ENCODE measurements at places on chromosomes 4 and X.
A peak's percentile ranks its signal among the peaks of the same experiment; 100 is the strongest.

GRCh38 chr4:72767618-72768302 lies 198.7 kb upstream of the ADAMTS3 start:
- peak; percentile 11 for DNase-seq

GRCh38 chrX:27715610-27716009 lies 92.2 kb upstream of the MAGEB10 start:
- no peak for DNase-seq

- DNase-seq, result no peak
Measured at GRCh38 chrX:11190745-11191510, 79.8 kb downstream of the HCCS start.

- DNase-seq, result no peak
Measured at GRCh38 chr4:37241647-37242046, 2.9 kb upstream of the NWD2 start.

GRCh38 chr4:57403591-57403990 lies 293.4 kb upstream of the IGFBP7 start:
- DNase-seq, result no peak

DNA sequence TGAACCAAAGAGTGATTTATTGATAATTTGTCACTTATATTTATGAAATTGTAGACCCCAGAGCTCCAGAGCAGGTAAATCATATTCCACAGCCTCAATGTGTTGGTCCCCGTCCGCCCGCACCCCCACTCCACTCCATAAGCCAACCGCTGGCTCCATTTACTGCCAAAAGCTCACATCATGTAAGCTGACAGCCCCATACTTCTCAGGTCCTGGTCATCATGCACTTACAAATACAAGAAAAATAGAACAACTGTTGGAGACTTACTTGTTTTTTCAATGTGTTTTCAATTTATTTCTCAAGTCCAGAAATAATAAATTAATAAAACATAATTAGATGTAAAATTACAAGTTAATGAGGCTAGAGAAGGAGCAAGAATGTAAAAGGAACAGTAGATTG lies 235.7 kb upstream of the HAND2 start:
- DNase-seq, result no peak

DNA sequence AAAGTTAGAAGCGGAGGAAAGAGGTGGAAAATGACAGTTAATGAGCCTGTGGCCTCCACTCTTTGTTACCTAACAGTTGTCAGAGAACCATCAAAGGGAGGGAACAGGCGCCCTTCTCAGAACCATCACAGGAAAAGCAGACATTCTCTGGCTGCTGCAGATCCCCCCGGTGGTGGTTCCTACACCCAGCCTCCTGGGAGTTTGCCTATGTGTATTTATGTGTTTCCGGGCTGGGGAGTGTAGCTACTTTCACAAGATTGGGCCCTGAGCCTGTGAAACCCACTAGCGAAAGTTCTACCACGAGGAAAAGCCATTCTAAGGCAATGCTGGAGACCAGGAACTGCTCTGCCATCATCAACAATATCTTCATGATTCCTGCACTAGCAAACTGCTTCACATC lies 52.7 kb upstream of the BCOR start:
- no peak for DNase-seq

DNA sequence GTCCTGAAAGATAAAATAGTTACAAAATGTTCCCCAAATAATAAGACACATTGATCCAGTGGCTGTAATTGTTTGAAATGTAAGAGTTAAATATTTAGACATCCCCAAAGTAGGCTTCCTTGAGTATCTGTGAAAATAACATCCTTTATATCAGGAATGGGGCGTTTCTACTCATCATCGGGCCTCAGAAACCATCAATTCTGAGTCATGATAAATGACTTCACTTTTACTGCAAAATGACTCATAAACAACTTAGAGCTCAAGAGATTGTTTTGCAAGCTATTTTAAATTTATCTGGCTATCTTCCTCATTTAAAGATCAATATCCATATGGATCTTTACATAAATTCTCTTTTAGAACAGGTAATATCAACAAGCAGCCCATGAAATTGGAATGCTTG lies 369.4 kb upstream of the CNKSR2 start:
- no peak for DNase-seq

GRCh38 chr4:177371461-177371860 lies 61.8 kb downstream of the NEIL3 start:
- no peak for DNase-seq

DNA sequence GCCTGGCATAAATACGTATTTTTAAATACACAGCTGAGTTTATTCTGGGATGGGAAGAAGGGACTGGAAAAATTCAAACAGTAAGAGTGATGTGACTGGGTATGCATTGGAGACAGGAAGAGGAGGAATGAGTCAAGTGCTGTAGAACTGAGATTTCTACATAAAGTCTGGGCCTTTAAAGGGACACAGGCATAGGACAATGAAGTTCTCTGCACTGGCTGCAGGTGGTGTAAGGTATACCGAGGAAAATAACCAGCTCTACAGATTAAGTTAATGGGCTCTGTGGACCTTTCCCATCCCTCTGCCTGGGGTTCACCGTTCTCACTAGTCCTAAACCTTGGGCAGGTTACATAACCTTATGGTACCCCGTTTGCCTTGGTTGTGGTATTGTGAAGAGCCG lies 68.7 kb downstream of the DHX15 start:
- DNase-seq, result no peak

DNA sequence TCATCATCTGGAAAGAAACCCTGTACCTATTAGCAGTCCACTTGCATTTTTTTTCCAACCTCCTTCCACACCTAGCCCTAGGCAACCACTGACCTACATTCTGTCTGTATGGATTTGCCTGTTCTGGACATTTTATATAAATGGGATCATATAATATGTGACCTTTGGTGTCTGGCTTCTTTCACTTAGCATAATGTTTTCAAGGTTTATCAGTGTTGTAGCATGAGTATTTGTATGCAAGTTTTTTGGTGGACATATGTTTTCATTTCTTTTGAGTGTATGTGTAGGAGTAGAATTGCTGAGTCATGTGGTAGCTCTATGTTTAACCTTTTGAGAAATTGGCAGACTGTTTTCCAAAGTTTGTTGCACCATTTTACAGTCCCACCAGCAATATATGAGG lies 198.6 kb downstream of the CEP135 start:
- DNase-seq, result no peak

GRCh38 chr4:156493858-156494257 lies 477.7 kb downstream of the PDGFC start:
- DNase-seq, result no peak

DNA sequence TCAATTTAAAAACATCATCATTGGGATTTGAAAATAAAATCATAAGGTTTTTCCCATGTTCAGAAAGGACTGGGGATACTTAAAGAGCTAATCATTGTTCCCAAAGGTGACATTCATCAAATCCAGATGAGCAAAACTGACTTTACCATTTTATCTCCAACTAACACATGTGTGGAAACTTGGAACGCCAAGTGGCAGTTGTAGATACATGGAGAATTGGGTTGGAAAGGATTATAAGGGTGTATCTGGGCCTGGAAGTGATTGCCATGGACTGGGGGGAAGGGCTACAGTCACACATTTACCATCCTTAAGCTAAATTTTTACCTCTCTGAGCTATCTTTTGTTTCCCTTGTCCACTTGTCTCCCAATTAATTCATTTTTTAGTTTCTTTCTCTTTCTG lies 203.4 kb downstream of the SLC39A8 start:
- DNase-seq, result no peak

DNA sequence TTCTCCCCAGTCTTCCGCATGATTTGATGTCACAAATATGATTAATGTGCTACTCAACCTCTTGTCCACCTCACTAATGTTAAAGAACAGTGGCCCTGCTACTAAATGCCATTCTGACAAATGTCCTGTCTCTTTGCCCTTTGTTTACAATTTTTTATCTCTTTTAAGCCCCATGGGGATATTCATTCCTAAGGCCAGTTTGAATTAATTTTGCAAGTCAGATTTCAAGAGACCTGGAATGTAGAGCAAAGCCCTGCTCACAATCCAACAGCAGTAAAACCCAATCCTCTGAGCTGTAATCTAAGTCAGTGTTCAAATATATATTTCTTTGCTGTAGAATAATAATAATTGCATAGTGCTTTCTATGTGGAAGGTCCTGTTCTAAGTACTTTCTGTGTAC lies 81.2 kb downstream of the LDB2 start:
- no peak for DNase-seq

DNA sequence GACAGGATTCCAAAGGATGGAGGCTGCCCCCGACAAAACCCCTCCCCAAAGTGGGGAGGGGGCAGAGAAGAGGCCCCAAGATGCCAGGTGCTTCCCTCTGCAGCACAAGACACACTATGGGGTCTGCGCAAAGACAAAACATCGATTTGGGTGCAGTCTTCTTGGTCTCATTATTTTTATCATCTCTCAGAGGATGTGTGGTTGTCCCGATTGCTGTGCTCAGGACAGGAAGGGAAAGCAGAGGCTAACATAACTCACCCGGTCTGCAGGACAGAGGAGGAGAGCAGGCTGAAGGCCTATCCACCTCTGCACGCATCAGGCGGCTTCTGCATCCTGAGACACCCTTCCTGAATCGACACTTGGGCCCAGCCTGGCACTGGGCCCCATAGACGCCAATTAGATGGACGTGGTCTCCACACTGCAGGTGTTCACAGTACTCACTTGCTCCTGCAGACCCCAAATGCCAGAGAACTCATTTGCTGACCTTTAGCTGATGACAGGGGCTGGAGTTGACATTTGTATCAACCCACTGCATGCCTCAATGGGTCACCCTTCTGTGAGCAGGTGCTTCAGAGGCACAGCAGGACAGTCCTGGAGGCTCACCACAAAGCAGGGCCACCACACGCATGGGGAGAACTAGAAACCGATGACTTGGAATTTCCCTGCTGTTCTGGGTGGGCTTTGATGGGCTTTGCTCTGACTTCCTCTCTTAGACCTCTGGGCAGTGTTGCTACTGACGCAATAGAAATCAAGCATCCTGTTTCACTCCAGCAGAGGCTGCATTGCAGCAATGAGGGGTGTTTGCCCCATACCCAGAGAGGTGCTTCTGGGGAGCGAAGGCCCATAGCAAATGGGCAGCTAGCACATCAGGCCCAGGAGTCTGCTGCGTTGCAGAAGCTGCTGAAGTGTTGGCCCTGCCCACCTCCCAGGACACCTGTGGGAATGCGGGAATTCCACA lies 96.3 kb upstream of the ENPP6 start:
- DNase-seq, result no peak

GRCh38 chr4:55348466-55348865 lies 2.4 kb downstream of the SRD5A3 start:
- no peak for DNase-seq

GRCh38 chrX:121333942-121334341 lies 286.5 kb downstream of the GLUD2 start:
- DNase-seq, result no peak

GRCh38 chrX:154019633-154020528 lies at the start of gene IRAK1:
TSS of gene IRAK1 (minus strand) at chrX:154019902. CDS start at chrX:154019812, 90 bp downstream.
- peak; percentile 54 for DNase-seq

DNA sequence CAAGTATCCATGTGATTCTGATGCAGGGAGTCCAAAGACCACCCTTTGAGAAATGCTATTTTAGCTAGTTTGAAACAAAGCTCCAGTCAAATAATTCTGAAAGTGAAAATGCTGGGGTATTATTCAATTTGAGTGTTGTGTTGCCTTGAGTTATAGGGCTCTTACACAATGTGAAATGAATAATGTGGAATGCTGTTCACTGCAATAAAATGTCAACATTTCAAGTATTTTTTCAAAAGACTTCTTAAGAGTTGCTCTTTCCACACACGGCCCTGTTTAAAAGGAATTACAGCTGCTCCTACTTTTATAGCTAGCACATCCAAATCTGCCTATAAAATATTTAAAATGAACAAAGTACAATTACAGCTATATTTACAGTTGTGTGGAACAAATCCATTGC lies 27.5 kb upstream of the PLS3 start:
- peak; percentile 59 for DNase-seq

GRCh38 chrX:70166601-70167590 lies 10.4 kb upstream of the DGAT2L6 start:
- peak; percentile 36 for DNase-seq

- DNase-seq, result peak; percentile 83
Measured at GRCh38 chr4:188941524-188942119, 802.4 kb downstream of the TRIML1 start.
